ENCODE measurements at places on chromosomes 2 and 18.

DNA sequence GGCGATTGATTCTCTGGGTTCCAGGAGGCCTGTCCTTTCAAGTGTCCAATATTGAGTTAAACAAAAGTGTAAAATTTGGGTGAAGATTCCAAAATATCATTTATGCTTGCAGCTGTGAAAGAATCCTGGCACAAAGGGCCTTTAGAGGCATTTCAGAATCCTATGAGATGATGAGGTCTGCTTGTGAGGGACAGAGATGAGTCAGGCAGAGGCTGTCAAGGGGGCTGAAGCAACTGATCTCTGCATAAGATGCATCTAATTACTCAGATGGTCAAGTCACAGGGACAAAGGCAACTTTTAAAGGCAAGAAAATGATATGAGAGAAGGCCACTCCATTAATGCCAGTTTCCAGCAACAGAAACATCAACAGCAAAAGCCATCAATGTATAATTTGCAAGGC lies 78.8 kb downstream of the FHOD3 start:
- H3K36me3 ChIP-seq, result no peaks in the 10 kb centered on the region
- H3K27me3 ChIP-seq, result peaks cover 59% of the 10 kb centered on the region
- no peaks in the 10 kb centered on the region for H3K4me1 ChIP-seq
- no peak overlapping the region for H3K27ac ChIP-seq
- DNase-seq, result no peak
- no peak overlapping the region for H3K4me3 ChIP-seq

DNA sequence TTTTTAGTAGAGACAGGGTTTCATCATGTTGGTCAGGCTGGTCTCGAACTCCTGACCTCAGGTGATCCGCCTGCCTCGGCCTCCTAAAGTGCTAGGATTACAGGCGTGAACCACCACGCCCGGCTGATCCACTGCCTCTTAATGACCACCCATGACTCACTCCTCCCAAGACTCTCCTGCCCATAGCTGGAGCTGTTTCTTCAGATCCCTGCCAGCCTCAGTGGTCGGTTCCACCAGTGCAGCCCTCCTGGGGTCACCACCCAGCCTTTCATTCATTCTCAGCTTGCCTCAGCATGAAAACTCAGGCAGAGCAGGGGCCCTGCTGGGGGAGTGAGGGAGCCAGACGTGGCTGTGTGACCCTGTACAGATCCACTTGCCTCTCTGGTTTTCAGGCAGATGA lies 12.5 kb downstream of the KCNIP3 start:
- H3K4me1 ChIP-seq, result no peaks in the 10 kb centered on the region
- DNase-seq, result no peak
- H3K36me3 ChIP-seq, result no peaks in the 10 kb centered on the region
- H3K4me3 ChIP-seq, result no peak overlapping the region
- no peaks in the 10 kb centered on the region for H3K27me3 ChIP-seq

GRCh38 chr2:154507186-154507585 lies 191.3 kb upstream of the KCNJ3 start:
- H3K4me1 ChIP-seq, result no peaks in the 10 kb centered on the region
- H3K36me3 ChIP-seq, result peaks cover 2% of the 10 kb centered on the region
- no peak overlapping the region for H3K4me3 ChIP-seq
- no peaks in the 10 kb centered on the region for H3K27me3 ChIP-seq

GRCh38 chr2:26161926-26162325 lies 11.0 kb upstream of the GAREM2 start:
- H3K27ac ChIP-seq, result no peak overlapping the region
- H3K36me3 ChIP-seq, result no peaks in the 10 kb centered on the region
- H3K27me3 ChIP-seq, result no peaks in the 10 kb centered on the region

DNA sequence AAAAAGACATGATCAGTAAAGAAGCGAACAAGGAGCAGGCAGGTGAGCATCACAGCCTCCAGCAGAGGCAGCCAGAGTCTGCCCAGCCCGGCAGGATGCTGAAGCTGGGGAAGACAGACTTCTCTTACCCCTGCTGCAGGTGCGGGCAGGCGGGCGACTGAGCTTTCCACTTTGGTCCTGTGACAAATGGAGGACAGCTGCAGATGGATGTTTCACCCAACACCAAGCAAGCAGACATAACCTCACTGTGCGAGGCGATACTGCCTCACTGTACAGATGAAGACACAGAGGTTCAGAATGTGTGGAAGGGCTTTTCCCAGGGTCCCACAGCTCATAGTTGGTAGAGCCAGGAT lies 251.0 kb downstream of the AFF3 start:
- no peak for DNase-seq
- H3K36me3 ChIP-seq, result no peaks in the 10 kb centered on the region
- no peak overlapping the region for H3K4me3 ChIP-seq
- H3K27me3 ChIP-seq, result no peaks in the 10 kb centered on the region
- H3K27ac ChIP-seq, result no peak overlapping the region
- H3K4me1 ChIP-seq, result no peaks in the 10 kb centered on the region

- H3K4me3 ChIP-seq, result no peak overlapping the region
- H3K27ac ChIP-seq, result no peak overlapping the region
- no peak for DNase-seq
- no peaks in the 10 kb centered on the region for H3K27me3 ChIP-seq
- H3K4me1 ChIP-seq, result no peaks in the 10 kb centered on the region
- H3K36me3 ChIP-seq, result peaks cover 9% of the 10 kb centered on the region
Observed at GRCh38 chr18:56414357-56414756, 224.0 kb downstream of the TXNL1 start.
